ENCODE measurements at places on chromosomes 4 and X.

DNA sequence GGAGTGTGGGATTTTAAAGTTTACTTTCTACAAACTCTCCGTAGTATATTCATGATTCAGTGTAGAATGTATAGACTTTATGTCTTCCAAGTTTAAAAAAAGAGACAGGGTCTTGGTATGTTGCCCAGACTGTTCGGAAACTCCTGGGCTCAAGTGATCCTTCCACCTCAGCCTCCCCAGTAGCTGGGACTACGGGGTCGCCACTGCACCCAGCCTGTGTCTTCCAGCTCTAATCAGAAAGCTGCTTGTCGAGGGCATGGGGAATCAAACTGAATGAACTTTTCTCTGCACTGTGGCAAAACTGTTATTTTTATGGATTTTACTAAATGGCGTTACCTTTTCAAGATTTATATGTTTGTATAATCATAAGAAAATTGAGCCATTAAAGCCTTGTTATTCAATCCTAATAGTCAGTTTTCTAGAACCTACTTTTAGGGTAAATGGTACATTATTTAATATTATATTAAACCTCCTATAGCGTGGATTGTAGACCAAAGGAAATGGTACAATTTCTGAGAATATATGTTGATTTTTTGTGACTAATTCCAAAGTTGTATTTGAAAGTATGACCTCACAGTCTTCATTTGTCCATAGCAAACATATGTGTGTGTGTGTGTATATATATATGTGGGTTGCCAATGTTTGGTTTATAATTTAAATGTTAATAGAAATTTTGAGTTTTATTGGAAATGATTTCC lies 1.1 kb downstream of the BLOC1S4 start:
- no peak for DNase-seq

DNA sequence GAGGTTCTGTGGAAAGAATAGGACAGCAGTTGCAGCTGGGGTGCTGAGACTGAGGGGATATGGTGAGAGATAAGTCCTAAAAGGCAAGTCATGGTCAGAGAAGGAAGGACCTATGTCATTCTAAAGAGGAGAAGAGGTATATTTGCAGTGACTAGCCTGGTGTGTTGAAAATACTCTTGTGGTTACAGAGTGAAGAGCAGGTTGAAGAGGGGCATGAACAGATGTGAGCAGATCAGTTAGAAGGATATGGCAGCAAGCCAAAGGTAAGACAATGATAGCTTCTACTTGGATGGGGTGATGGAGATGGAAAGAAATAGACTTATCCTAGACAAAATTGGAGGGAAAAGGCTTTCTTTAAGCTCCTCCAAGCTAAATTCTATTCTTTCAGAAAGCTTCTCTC lies 469.8 kb upstream of the CPEB2 start:
- no peak for DNase-seq

DNA sequence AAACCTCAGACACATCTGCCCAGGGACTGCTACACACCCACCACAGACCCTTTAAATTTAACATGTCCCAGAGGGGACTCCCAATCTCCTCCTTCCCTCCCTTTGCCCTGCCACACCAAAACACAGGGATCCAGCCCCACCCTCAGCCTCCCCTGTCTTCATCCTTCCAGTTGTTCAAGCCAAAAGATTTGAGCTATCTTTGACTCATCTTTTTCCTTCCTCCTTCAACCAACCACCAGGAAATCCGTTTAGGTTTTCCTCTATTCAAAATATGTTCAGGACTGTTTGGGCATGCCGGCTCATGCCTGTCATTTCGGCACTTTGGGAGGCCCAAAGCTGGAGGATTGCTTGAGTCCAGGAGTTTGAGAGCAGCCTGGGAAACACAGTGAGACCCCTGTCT lies 6.9 kb upstream of the STK32B start:
- no peak for DNase-seq

DNA sequence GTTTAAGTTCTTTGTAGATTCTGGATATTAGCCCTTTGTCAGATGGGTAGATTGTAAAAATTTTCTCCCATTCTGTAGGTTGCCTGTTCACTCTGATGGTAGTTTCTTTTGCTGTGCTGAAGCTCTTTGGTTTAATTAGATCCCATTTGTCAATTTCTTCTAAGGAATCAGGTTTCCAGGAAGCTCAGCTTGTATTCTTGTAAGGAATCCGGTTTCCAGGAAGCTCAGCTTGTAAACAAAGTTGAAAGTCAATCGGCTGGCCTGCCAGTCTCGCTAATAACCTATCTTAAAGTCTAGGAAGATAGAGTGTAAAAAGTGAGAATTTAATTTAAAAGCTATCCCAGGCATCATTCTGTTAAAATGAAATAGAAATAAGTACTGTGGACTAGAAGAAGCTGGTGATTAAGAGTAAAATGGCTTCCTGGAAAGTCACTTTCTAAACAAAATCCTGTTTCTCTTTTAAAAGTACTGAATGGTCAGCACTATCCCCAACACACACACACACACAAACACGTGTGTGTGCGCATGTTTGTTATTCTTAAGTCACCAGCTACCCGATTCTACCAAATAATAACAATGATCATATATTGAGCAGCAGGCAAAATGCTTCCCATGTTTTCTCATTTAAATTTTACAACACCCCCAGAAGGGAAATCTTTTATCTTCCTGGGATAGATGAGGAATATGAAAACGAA lies 171.7 kb downstream of the PAPSS1 start:
- no peak for DNase-seq

DNA sequence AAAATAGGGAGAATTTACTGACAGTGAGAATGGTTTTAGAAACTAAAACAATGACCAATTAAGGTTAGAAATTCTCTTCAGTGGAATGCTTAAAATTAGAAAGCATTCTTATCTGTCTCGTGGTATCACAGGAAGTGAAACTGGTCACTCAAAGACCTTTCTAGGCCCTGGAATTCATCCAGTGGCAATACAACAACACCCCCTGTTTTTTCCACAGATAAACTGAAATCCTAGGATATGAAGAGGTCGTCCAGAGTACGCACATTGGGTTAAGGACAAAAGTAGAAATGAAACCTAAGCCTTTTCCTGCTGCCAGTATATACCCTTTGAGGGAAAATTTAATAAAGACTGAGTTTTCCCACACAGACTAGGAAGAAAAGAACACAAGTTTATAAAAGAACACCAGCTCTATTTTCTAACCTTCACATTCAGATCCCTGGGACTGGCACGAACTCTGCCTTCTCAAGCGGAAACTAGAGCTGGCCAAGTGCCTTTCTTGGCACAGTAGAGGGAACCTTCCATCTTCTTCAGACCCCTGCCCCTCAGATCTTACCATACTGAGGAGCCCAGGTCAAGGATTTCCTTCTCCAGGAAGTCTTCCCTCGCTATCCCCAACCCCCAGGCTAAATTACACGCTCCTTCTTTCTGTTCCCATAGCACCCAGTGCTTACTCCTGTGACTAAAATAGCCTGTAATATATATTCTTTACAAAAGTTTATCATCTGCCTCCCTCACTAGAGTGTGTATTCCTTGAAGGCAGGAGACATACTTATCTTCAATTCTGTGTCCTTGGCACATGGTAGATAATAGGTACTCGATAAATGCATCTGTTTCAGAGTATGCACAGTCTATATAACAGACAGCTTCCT lies 16.9 kb downstream of the LHFPL1 start:
- DNase-seq: no peak

DNA sequence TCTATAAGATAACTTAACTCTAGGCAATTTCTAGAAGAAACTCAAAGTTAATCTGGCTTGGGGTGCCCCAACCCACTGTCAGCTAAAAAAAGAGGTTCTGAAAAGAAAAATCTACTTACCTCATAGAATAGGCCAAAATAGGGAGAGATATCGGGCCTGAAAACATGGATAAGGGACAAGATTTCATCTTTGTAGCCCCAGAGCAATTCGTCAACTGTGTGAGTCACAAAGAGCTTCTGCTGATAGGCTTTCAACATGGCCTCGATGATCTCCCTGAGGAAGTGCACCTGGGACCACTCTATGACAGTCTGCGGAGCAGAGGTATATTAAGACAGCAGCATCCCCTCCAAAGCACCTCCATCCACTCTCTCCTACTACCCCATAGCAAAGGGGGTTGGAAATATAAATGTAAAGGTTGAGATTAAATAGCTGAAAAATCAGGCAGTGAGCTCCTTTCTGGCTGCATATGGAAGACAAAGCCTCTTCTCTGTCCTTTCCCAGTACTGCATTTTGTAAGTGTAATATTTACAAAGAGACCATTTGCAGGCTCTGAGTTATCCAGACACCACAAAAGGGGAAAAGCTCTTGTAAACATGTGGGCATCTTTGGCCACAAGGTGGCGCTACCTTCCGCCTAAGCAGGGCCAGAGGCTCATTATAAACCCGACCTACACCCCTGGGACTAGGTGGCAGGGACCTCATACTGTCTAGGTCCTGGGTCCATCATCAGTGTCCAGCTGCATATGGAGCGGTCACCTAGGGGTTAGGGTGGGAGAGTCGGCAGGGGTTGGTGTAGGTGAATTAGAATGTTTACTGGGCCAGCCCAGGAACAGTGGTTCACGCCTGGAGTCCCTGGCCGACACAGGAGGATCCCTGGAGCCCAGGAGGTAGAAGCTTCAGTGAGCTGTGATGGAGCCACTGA lies 31.5 kb upstream of the NUP54 start:
- DNase-seq: peak; percentile 59

GRCh38 chr4:137432446-137433311 lies 99.6 kb downstream of the PCDH18 start:
- no peak for DNase-seq

DNA sequence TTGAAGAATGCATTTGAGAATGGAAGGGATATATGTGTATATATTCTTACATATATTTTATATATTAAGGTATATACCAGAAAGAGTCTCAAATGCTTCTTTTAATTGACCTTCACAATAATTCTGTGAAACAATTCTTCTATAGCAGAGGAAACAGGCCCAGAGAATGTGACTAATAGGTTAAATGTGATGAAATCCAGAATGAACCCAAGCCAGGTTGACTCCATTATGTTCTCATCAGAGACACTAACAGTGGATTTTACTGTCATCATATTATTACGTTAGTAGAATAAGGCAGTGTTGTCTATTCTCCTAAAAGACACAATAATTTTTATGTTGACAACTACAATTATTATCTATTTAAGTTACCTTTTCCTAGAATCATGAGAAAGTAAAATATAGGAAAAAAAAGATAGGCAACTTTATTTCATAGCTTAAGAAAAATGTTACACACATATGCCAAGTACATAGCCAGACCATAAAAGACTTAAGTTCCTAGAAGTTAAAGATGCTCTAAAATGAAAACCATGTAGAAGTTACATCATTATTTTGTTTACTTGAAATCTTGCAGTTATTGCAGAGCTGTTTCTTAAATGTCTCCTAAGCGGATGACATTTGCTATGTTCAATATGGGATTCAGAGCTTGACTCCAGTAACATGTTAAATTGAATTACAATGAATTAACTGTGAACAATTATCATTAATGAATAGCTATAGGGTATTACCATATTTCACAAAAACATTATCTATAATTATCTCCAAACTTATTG lies 56.2 kb upstream of the ANKRD50 start:
- DNase-seq: no peak

GRCh38 chr4:75672461-75673026 lies 667 bp downstream of the G3BP2 start:
- peak; percentile 71 for DNase-seq

GRCh38 chr4:118834960-118835569 lies 861 bp downstream of the SEC24D start:
- peak; percentile 11 for DNase-seq
